ENCODE measurements at places on chromosomes 3 and 15.

- no peak for DNase-seq
These were observed 130.6 kb downstream of the SMAD6 start for GRCh38 chr15:66832664-66833063.

DNA sequence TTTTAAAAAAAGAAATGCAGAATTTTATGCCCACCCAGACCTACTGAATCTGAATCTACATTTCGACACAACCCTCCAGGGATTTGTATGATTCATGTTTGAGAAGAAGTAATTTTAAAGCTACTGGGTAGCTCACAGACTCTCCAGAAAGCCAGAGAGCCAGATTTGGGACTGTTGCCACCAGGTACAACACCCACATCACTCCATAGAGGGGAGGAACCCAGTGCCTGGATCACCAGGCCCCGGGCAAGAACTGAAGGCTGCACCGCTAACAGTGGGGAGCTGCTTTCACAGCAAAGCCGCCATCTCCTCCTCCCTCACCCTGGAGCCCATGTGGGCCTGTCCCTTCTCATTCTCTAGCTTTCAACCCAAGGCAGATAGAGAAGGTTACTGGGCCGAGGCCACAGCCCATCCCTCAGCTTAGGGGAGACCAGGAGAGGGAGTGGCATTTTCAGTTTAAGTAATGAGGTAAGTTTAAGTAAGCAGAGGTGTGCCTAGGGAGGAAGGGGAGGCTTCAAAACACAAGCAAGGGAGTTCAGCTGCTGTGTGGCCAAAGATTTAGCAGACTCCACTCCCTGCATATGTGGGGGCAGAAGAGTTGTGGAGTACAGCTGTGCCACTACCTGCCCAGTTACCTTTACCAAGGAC is 109.8 kb downstream of the IL12A start:
- DNase-seq, result no peak

DNA sequence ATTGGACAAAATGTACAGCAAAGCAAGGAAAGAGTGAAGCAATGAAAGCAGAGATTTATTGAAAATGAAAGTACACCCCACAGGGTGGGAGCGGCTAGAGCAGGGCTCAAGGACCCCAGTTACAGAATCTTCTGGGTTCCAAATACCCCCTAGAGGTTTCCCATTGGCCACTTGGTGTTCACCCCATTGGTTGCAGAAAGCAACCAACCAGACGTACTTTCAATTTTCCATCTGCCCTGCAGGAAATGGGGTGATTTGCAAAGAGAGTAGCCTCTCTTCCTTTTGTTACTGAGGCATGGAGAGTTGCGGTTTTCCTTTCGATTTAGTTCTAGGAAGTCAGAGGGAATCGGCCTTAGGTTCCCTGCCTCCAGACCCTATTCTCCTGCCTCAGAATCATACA is 2.4 kb downstream of the PML start:
- no peak for DNase-seq

DNA sequence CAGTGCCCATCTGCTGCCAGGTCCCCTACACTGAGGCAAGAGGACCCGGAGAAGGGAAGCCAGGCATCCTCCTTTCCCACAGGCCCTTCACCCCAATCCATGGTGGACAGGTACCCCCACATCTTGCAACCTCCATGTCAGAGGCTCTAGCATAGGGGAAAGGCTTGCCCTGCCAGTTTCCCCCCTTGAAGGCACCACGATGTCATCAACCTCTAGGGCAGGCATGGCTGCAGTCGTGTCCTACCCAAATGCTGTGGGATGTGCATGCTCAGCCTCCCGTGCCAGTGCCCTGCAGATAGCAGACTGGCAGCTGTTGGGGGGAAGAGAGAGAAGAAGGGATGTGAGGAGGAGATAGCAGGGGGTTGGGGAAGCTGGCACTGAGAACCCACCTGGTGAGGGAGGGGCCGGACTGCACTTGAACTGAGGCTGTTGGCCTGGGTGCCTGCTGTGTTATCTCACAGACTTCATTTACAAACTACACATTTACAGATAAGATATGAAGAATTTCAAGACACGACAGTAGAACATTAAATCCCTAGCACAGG is 197.5 kb downstream of the ADAMTS9 start:
- no peak for DNase-seq

- no peak for DNase-seq
These were observed 11.5 kb downstream of the PLA2G4F start for GRCh38 chr15:42144841-42145375.

GRCh38 chr15:57205996-57206395 is 170.3 kb upstream of the CGNL1 start:
- DNase-seq, result no peak

DNA sequence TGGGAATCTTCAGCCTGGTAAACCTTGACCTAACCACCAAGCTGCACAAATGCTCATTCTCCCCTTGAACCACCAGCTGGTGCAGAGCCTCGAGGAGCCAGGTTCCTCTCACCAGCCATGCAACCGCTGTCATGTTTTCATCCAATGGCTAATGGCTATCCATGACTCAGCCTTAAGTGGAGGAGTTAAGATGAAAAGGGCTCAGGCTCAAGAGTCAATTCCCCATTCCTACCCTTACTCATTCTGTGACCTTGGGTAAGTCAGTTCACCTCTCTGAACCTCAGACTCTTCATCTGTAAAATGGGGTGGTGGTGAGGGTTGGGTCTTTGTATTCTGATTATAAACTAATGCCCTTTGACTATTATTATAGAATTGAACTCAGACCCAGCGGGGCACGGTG is 515.6 kb downstream of the SHQ1 start:
- DNase-seq, result no peak

GRCh38 chr3:143897576-143898295 is 49.5 kb upstream of the SLC9A9 start:
- no peak for DNase-seq

DNA sequence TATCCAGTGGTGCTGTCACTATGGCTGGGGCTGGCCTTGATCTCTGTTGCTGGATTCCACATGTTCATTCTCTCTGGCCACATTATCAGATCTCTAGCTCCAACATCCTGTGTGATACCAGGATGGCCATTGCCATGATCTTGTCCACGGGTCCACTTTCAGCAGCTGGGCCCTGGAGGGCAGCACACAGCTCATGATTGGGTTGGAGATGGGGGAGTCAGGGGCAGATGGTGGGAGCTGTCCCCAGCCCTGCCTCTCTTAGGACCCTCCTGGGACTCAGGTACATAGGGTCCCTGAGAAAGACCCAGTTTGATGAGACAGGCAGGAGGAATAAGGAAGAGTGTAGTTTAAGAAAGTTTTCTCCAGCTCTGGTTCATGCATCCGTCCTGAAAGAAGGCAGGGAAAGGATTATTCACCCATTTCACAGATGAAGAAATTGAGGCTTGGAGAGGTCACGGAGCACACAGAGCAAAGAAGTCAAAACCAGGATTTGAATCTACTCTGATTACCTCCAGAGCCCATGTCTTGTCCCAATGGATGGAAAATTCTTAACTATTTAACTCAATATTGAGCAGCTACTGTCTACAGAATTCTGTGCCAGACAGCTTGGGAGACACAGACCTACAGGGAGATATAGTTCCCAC is 100.5 kb downstream of the LINGO1 start:
- DNase-seq, result no peak

GRCh38 chr3:71110385-71111222 is 472.9 kb downstream of the FOXP1 start:
- DNase-seq, result no peak
